ENCODE measurements at places on chromosomes 4 and X.

DNA sequence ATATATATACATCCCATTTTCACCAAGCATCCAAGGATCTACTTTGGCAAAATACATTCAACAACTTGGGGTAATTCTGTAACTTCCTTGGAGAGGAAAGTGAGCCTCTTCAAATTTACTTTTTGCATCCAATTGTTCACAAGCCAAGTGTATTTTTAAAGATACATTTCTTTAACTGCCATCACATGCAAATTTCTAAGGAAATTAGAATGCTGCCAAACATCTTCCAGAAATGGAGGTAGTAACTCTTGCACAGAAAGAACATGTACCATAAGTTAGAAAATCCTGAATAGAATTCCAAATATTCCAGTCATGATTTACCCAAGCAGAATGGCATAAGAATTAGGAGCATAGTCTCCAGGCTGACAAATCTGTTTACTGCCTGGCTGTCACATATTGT lies 220.5 kb upstream of the NWD2 start:
- no peak for DNase-seq

GRCh38 chr4:183097231-183098018 lies 1.6 kb upstream of the WWC2 start:
- no peak for DNase-seq

DNA sequence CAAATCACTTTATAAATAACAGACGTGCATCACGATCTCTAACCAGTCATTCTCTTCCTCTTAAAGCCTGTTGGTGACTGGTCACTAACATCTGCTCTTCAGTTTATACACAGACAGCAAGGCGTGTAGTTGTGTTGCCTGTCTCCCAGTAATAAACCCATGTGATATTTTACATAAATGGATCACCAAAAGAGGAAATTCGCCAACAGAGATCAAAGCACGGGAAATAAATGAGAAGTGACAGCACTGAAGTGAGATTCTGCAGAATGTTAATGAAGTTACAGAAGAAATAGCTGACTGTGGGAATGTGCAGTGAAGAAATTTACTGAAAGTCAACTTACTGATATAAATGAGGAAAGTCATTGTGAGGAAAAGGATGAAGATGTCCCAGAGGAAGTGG lies 47.0 kb downstream of the AFF1 start:
- no peak for DNase-seq

GRCh38 chr4:148310756-148311155 lies 131.5 kb downstream of the NR3C2 start:
- no peak for DNase-seq

DNA sequence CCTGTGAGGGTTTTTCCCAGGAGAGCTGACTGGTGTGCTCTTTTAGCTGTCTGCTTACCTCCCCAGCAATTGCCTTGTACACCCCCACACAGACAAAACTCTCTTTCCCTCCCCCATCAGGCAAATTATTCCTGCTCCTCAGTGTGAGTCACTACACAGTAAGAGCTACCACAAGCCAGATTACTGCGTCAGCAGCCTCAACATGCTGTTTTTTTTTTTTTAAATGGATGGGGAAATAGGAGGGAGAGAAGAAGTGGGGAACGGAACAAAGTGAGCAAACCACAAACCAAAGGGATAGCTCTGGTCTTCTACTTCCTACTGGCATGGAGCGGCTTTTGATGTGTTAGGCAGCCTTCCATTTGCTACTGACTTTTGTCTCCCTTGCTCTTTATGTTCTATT lies 107.5 kb upstream of the ACSL4 start:
- DNase-seq = peak; percentile 2

DNA sequence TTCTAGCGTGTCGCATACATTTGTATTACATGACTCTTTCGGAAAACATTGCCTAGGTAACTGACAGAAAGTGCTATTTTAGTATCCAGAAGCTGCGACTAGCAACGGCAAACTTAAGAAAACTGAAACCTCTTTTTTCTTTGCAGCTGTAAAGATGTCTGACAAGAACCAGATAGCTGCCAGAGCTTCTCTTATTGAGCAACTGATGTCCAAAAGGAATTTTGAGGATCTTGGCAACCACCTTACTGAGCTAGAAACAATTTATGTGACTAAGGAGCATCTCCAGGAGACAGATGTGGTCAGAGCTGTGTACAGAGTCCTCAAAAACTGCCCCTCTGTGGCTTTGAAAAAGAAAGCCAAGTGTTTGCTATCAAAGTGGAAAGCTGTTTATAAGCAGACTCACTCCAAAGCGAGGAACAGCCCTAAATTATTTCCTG lies 9.4 kb downstream of the TCEANC start:
- no peak for DNase-seq

DNA sequence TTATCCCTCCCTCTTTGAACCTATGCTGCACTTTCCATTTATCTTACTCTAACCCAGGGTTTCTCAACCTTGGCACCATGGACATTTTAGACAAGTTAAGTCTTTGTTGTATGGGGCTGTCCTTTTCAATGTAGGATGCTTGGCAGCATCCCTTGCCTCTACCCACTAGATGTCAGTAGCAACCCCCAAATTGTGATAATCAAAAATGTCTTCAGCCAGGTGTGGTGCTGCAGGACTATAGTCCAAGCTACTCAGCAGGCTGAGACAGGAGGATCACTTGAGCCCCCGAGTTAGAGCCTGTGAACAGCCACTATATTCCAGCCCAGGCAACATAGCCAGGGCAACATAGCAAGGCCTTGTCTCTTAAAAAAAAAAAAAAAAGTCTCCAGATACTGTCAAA lies 7.0 kb downstream of the LRCH2 start:
- DNase-seq = no peak

- DNase-seq = no peak
Measured at GRCh38 chr4:97360733-97361132, 782.5 kb downstream of the STPG2 start.

- no peak for DNase-seq
Measured at GRCh38 chrX:55582447-55582846, 40.8 kb upstream of the FOXR2 start.

GRCh38 chr4:112731715-112732114 lies 94.8 kb downstream of the LARP7 start:
- no peak for DNase-seq

Measured in anterior cingulate cortex (tissue), 58 donors.